ENCODE measurements at places on chromosomes 2 and 18.

DNA sequence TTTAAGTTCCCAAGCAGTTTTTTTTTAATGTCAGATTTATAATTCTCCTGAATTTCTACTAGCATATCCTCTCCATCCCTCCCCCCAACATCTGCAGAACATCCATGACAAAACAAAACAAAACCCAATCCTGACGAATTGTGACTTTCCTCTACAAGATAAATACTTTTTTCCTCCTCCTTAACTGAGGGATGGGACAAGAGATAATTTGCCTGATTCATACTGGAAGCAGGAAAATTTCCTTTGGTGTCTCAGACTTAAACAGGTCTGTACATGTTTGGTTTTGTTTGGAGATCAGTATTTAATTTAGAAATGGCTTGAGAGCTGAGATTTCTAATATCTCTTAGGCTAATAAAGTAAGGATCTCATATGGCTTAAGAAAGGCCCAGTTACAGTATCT is 2.2 kb downstream of the CAVIN2 start:
- DNase-seq, result no peak

DNA sequence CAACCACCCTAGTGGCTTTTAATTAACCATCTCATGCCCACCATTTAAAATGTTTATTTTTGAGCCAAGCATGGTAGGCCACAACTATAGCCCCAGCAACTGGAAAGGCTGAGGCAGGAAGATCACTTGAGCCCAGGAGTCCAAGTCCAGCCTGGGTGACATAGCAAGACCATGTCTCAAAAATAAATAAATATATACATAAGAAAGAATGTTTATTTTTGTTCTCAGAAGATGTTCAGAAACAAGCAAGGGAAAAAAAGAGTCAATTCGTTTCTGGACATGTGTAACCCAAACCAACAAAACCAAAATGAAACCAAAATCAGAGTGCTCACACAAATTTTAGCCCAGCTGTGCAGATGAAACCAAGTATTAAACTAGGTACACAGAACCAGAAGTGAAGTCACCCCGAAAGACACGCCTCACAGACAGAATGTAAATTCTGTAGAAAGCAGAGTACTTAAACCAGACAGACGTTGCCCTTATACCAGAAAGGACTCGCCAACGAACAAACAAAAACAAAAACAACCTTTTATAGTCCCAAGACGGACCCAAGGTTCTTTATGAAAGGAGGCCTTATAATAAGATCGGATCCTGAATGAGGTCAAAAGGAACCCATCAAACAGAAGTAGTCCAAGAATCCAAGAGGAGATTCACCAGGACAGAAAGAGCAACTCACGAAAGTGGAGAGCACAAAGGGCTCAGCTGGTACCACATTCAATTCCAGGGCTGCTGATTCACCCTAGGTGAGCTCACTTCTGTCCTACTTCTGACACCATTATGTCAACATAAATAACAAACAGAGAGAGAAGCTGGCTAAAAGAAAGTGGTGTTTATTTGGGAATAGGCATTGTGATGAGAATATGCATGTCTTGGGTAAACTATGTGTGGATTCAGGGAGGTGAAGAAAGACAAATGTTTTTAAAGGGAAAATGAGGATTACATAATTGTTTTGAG is 31.8 kb upstream of the MTCL1 start:
- no peak for DNase-seq

- DNase-seq, result no peak
Measured at GRCh38 chr2:165193178-165193777, 10.6 kb downstream of the SCN3A start.

DNA sequence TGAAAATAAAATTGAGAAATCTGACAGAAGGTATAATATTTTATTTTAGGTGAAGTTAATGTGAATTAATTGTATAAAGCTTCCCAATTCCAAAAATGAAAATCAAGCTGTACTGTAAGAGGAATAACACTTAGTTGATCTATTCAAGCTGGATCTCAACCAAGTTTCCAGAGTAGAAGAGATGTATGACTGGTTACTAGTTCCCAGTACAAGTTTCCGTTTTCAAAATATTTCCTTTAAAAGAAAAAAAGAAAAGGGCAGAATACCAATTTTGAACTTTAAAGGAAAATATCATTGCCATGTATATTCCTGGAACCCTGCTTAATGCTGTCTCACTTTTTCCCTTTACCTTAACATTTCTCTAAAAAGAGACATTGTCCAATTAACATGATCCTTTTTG is 308.5 kb downstream of the IRS1 start:
- DNase-seq, result no peak

GRCh38 chr2:147934881-147935620 is 85.5 kb downstream of the ORC4 start:
- DNase-seq, result no peak

DNA sequence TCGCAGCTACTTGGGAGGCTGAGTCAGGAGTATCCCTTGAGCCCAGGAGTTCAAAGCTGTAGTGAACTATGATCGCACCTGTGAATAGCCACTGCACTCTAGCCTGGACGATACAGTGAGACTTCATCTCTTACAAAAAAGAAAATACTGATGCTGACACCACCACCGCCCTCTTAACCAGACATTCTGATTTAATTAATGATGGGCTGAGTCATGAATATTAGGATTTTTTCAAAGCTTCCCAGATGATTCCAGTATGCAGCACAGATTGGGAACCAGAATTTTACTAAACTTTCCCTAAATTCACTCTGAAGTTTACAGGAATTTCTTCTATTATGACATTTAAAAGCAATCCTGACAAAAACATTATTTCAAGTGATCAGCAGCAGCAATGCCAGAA is 130.1 kb downstream of the ERBB4 start:
- no peak for DNase-seq

DNA sequence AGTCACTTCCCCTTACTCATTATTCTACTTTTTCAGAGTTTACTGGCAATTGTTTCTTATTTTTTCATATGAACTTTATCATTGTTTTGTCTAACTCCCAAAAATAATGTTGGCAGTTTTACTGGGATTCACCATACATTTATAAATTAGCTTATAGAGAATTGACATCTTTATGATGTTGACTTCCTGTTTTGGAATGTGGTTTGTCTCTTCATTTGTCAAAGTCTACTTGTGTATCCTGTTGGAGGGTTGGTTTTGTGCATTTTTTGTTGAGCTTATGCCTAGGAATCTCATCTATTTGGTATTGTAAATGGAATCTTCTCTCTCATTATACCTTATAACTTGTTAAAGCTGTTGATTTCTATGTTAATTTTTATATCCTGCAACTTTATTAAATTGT is 16.4 kb downstream of the EPC2 start:
- no peak for DNase-seq
